CD4-positive, alpha-beta T cell treated with Interleukin-4 for 1 hour (primary cell): ENCODE measurements at places on chromosomes 7 and 10.

DNA sequence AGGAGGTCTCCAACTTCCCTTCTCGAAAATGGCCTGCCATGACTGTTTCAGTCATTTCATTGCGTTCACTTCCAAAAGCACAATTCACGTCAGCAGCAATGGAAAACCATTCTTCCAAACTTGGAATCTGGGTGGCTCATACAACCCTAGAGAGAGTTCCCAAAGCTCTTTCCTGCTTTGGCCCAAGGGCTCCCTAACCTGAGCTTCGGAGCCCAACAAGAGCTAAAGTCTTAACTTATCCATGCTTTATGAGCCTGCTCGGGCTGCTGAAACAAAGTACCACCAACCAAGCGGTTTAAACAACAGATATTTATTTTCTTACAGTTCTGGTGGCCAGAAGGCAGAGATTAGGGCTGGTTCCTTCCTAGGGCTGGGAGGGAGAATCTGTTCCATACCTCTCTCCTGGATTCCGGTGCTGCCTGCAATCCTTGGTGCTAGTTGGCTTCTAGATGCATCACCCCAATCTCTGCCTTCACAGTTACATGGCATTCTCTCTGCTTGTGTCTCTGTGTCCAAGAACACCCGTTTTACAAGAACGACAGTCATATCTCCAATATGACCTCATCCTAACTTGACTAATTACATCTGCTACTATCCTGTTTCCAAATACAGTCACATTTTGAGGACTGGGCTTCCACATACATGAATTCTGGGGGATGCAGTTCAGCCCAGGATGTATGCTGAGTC is 33.5 kb downstream of the CAMK2B start:
- DNase-seq, result no peak

- no peak for DNase-seq
Observed at GRCh38 chr7:139451638-139452037, 31.8 kb downstream of the KLRG2 start.

DNA sequence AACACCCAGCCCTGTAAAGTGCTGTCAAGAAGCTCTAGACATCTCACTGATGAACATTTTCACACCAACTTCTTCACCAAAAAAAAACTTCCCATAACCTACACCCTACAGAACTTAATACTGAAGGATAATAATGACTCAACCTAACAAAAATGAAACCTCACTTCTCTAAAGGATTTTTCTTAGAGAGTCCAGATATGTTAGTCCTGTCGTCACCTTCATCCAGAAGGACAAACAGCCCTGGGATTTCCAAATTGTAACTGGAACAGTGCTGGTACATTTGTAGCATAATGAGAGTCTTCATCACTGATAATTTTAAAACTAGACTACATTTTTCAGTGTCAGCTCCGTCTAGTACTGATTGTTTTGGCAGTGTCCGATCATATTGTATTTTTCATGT is 528.6 kb upstream of the CELF2 start:
- DNase-seq, result no peak

DNA sequence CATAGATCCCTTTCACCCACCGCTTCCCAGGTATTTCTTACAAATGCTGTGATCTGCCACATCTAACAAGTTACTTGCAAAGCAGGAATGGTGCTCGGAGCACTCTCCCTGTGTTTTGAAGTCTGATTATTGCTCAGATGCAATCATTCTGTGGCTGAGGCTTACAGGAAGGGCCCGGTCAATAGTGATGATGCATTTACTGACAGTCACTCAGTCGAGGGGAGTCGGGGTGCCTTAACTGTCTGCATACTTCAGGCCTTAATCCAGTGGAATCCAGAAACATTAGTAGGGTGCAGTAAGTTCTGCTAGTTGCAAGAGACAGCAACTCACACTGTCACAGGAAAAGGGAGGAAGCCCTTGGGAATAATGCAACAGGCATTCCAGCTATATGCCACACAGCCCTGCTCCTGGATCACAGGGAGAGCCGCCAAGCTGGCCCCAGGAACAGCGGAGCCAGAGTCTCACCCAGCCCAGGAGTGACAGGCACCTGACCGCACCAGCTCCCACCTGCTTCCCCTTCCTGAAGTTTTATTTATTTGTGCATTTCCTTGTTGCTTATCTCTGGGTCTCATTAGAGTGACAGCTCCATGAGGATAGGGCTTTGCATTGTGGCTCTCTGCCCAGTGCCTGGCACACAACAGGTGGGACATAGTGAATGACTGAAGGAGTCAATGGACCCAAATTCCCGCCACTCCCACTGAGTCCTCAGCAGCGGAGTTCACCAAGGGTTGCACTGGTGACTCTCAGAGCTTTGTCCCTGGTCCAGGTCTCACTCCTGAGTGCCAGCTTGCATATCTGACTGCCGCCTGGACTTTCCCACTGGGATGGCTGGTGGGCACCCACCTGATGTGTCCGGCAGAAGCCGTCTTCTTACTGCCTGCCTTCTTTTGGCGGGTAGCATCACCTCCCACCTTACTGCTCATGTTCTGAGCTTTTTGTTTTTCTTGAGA is 212.5 kb upstream of the SH2B2 start:
- DNase-seq, result no peak

GRCh38 chr7:11416641-11417458 is 415.1 kb downstream of the THSD7A start:
- no peak for DNase-seq

GRCh38 chr10:84269773-84270172 is 24.9 kb downstream of the RGR start:
- no peak for DNase-seq

DNA sequence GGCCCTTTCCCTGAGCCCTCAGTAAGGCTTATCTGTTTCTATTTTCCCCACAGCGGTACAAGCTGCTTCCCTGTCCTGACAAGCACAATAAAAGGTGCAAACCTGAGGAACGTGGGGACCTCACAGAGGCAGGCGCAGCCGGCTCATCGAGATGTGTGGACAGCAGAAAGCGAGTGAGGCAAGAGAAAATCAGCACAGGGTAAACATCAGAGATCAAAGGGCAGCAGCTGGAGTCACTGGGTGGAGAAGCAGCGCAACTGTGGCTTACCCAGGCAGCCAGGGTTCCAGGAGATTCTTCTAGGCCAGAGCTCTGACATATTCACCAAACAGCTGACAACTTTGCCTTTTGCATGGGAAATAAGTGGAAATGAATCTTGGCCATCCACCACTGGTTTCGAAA is 212.6 kb downstream of the WDR11 start:
- DNase-seq, result no peak

DNA sequence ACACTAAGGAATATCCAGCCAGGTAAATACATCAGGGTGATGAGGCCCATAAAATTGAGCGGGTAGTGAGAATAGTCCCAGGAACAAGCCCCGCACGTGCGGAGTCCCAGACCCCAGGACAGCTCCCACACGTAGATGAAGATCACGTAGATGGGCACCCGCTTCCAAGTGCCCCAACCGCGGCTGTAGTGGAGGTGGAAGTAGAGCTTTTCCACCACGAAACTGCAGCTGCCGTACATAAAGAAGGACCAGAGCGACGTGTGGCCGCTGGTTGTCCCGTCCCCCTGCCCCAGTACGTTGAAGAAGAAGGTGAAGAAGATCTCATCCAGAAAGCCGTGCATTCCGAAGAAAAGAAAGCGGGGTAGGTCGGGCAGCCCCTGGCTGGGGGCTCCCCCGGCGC is 948 bp downstream of the TMEM229A start:
- no peak for DNase-seq

GRCh38 chr10:120456626-120457430 is at the start of gene PLPP4:
Gene PLPP4 (plus strand): TSS chr10:120457227. CDS start chr10:120457306, 79 bp downstream.
- DNase-seq, result no peak

DNA sequence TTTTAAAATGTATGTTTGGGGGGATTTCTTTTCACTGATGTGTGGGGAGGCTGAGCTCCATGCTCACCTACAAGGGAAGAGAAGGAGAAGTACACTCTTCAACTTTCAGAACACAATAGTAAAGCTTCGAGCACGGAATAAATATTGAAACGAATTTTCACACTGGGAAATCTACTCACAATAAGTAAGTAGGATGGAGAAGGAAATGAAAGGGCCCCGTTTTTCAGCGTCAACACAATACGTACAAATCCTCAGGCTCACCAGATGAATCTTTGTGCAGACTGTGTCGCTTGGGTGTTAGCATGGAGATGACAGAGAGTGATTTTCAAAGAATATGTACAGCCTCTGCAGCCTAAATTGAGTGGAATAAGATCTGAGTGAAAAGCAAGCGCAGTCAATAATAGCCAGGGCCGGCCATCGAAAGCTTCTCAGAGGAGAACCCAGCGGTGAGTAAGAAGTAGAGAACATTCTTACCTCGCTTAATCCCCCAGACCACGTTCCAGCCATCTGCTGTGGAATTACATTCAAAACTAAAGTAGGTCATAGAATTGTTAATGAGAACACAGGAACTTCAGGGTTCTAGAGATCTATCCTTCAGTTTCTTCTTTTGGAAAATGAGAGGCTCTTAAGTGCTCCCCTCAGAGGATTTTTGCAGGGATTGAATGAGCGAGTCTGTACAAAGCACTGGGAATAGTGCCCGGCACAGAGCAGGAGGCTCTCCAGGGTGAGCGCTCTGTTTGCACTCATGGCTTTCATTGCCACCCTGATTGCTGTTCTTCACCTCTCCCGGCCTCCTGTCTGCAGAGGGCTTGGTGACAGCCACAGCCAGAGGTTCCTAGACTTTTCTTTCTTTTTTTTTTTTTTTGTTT is 292.8 kb downstream of the SFMBT2 start:
- no peak for DNase-seq

- DNase-seq, result no peak
Observed at GRCh38 chr10:34473174-34474008, 341.7 kb downstream of the PARD3 start.
